NCI-H524 (cell line): ENCODE measurements at places on chromosomes 6 and 20.

DNA sequence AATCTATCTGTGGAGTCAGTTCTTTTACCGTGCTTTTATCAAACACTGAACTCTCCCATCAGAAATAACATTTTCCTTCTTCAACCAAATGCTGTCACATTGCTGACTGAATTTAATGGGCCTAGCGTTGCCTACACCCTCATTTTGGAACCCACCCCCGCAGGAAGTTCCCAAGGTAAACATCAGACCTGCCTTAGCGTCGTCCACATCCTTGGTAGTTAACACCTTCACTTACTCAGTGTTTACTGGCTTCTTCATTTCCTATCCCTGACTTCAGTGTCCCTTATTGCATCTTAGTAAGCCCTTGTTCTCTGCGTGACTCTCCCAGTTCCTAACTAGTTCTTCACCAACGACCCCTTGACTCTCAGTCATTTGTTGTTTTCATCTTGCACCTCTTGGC lies 491.4 kb upstream of the SOX4 start:
- DNase-seq, result no peak

- DNase-seq, result no peak
Observed at GRCh38 chr6:1917626-1918371, 308.1 kb downstream of the FOXC1 start.

GRCh38 chr6:36116066-36116864 lies 14.0 kb upstream of the MAPK13 start:
- DNase-seq, result no peak

DNA sequence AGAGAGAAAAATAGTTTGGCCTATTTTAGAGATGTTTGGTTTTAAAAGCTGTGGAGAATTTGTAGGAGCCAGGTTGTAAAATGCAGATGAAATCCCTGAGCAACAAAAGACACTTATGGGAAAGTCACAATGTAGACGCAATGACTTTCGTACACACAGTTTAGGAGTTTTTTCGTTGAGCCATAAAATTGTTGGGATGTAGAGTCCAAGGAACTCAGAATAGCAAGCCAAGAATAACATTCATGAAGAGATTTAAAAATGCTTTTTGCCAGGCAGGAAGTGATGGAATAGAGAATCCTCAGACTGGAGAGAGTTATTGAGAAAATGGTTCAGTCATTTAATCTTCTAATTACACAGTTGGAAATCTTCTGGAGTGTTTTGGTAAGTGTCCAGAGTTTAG lies 11.5 kb upstream of the PROKR2 start:
- DNase-seq, result no peak

- no peak for DNase-seq
Observed at GRCh38 chr20:63357921-63358905, 2.9 kb downstream of the CHRNA4 start.

- DNase-seq, result peak; percentile 59
Observed at GRCh38 chr6:34358389-34358905, 34.0 kb downstream of the NUDT3 start.

DNA sequence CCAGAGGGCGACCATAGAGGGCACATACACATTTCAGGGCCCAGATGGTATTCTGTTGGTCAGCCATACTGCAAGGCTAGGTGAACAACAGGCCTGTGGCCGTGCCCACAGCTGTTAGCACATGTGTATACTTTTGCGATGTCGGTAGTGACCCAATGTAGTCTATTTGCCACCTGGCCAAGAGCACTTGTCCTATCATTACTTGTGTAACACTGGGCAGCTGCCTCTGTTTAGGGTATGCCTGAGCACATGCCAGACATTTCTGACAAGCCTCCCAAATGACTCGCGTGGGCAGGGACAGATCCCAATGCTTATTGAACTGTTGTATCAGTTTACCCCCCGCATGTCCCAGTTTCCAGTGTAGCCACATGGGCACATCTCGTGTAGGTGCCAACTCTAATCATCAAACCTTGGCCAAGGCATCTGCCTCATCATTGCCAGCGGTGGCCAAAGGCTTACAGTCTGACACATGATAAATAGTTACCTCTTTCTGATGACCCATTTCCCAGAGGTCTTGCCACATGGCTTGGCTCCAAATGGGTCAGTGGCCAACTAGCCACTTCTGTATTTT lies 74.4 kb upstream of the FBXL4 start:
- no peak for DNase-seq

DNA sequence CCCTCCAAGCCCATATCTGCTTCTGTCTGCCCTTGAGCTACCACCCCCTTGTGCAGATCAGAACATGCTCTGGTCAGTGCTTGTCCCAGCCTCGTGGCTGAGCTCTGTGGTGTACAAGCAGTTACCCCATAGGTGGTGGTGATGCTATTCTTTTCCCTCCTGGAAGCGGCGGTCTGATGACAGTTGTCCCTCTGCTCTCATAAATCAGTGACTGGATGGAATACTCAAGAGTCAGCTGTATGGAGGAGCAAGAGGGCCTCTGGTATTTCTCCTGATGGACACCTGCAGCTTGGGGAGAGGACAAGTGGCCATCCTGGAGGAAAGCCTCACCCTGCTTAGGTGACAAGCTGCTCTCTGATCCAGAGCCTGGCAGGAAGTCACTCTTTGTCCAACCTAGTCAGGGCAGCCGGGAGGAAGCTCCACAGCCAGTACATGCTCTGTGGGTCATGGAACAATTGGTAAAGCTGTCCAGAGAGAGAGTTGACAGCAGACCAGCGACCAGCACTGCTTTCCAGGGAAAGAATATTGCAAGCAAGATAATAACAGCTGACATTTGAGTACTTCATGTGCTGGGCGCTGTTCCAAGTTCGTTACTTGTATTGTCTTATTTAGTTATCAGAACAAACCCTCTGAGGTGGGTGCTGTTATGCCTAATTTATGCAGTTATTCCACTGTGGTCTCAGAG lies 47.1 kb downstream of the SCAND1 start:
- no peak for DNase-seq

DNA sequence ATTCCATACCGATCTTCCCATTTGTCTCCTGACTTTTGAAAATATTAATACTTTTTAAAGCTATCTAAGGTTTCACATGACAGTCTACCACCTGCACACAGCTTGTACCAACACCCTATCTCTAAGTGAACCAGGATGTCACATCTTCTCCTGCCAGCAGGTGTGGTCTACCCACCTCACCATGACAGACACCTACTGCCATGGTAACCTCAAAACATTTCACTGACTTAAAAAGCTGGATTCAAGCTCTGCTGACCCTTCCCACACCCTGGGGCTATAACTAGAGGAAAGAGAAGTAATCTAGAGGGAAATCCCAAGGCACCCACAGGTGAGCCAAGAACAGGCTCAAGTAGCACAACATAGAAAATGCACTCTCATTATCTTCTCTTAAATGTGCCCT lies 1.2 kb downstream of the SLC17A3 start:
- no peak for DNase-seq

DNA sequence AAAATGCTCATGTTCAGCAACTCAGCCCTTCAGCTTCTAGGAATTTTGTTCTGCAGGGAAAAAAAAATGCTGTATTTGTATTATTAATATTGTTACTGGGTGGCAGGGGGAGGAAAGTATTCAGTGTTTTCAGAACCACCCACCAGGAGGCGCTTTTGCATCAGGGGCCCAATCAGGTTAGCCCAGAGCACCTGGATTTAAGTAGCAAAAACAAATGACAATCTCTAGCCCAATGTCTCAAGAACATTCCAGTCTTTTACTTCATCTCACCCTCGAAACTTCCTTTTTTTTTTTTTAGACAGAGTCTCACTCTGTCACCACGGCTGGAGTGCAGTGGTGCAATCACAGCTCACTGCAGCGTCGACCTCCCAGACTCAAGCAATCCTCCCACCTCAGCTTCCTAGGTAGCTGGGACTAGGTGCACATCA lies 635 bp upstream of the C20orf203 start:
- peak; percentile 49 for DNase-seq

DNA sequence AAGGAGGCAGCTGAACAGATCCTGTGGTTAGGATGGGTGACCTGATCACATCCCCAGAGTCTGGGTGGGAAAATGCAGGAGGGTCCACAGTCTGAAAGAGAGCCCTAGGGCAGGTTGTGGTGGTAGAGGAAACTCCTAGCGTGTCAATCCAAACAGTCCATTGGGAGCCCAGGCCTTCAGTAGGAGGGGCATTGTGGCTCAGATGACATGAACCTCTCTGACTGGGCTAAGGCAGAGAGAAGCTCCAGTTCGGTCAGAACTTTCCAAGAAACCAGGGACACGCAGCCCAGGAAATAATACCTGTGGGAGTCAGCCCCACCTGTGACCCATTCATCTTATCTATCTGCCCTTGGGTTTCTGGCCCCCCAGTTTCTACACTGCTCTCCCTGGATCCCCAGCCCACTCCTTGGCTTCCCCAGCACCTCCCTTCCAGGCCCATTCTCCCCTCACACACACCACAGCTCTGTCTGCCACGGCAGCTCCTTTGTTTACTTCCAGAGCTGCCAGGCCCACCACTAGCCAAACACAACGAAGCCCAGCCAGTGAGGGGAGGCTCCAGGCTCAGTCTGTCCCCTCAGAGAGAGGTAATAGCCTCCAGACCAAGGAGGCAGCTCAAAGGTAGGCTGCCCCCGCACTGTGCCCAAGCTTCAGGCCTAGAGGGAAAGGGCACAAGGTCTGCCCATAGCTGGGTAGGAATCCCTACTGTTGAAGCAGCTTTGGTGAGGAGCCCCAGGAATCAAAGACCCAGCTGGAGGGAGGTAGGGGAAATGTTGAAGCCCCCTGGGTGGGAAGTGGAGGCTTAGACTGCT lies 6.2 kb downstream of the GDF5 start:
- DNase-seq, result no peak

DNA sequence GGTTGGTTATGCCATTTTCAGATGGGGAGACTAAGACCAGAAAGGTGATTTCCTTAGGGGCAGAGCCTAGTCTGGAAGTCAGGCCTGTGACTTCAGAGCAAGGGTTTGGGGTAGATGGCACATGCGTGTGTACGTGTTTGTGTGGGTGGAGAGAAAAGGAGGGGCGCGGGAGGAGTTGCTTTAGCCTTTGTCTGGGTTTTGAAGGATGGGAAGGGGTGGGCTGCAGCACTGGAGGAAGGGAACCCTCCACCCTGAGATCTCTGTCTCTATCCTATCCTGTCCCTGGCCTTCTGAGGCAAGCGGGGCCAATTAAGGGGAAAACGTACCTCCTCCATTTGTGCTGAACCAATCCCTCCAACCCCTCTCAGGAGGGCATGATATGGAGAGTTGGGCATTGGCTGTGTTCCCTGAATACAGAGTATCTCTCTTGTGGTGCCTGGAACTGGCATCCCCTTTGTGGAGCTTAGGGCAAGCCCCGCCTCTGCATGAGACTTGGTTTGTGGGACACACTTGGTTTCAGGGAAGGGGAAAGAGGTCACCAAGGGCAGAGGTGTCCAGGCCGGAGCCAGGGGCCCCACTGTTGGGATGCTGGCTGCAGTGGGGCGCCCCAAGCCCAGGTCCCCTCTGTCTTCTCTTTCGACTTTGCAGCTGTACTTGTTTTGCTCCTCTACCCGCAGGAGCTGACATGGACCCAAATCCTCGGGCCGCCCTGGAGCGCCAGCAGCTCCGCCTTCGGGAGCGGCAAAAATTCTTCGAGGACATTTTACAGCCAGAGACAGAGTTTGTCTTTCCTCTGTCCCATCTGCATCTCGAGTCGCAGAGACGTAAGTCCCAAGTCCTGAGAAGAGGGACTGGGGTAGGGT lies at the start of gene DBNDD2:
Gene DBNDD2 (plus strand): TSS at position 507 of the 863 bp plus-strand sequence. CDS start 179 bp downstream, at position 686.
- no peak for DNase-seq

DNA sequence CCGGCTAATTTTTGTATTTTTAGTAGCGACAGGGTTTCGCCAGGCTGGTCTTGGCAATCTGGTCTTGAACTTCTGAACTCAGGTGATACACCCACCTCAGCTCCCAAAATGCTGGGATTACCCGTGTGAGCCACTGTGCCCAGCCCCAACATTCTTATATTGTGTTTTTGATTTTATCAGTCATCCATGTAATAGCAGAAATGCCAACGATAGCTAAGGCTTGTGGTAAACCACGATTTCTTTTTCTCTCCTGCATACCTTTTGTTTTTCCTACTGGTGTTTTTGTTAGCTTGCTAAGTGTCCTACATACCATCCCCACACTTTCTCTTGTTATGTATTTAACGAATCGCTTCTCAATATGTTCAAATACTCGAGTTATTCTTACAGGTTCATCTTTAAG lies 12.1 kb downstream of the PHACTR2 start:
- no peak for DNase-seq

GRCh38 chr20:474581-474980 lies 12.2 kb upstream of the TBC1D20 start:
- no peak for DNase-seq

DNA sequence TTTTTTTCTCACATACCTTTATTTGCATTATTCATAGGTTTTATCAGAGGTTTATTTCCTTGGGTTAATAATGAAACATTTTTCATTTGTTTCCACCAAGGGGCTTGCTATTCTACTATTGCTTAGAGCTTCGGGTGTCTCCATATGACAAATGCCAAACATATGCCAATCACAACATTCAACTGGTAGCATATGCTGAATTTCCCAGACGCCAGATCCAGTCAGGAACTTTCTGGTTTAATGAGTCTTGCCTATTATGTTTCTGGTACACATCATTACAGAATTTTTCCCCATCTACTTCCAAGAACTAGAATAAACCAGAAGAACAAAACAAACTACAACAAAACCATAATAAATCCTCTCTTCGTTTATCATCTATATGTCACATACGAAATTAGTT lies 180.7 kb downstream of the PRKN start:
- no peak for DNase-seq

GRCh38 chr20:8854571-8854970 lies 214.3 kb upstream of the PLCB4 start:
- DNase-seq, result no peak

DNA sequence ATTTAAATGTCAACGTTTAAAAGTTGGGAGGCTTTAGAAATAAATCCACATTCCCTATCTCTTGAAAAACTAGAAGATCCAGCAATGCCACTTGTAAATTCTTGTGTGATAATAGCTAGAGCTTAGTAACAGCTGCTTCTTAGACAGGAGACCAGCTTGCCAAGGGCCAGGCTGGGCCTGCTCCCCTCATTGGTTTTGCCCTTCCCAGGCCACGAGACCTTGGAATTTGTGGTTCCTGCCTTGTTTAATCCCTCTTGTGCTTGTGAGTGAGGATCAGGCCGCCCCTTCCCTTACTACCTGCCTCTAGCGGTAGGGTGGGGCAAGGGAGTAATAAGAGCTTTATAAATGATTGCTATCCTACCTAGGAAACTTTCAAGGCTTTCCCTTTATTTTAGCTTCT lies 363.5 kb downstream of the SYNE1 start:
- peak; percentile 91 for DNase-seq

DNA sequence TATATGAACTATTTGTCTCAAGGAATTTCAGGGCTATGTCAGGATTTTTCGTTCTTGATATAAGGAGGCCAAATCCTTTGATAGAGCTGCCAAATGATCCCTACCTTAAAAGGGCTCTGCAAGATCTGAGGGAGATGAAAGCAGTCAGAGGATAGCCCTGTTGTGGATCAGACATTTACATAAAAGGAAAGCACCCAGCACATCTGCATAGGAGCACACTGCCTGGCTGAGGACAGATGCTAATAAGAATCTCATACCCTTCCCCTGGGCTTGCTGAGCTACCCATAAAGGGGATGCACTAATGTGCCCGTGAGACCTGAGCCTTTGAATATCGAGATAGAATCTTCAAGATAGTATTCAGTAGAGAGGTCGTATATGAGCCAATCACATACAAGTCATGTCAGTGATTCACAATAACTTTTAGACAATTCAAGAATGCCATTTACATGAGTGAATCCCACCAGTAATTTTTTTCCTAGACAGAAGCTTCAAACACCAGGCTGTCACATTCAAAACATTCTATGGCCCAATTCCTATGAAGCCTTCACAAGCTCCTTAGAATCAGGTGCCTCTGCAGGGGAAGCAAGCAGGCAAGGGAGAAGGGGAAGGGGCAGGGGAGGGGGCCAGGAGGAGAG lies 71.1 kb downstream of the STMND1 start:
- DNase-seq, result no peak

GRCh38 chr20:21302664-21303060 lies 469 bp upstream of the XRN2 start:
- no peak for DNase-seq
